ENCODE measurements at places on chromosomes 6 and 20.

DNA sequence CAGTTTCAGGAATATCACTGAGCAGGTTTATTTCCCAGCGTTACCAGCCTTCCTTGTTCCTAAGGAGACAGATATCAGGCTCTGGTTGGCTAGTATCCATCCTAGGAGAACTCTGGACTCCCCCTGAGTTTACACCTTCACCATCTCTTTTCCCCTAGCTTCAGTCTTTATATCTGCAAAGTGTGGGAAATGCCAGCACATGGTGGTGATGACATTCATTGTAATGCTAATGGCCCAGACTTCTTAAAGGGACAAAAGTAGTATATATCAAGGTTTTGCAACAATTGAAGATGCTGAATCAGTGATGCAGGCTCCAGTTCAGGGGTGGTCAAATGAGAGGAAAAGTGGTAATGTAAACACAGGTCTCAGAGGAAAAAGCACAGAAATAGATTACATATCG, 224.3 kb upstream of the SYNDIG1 start:
- H3K36me3 ChIP-seq: no peaks in the 10 kb centered on the region
- H3K27me3 ChIP-seq: no peaks in the 10 kb centered on the region
- DNase-seq: no peak
- no peaks in the 10 kb centered on the region for H3K4me1 ChIP-seq
- H3K27ac ChIP-seq: no peak overlapping the region
- no peak overlapping the region for H3K4me3 ChIP-seq

DNA sequence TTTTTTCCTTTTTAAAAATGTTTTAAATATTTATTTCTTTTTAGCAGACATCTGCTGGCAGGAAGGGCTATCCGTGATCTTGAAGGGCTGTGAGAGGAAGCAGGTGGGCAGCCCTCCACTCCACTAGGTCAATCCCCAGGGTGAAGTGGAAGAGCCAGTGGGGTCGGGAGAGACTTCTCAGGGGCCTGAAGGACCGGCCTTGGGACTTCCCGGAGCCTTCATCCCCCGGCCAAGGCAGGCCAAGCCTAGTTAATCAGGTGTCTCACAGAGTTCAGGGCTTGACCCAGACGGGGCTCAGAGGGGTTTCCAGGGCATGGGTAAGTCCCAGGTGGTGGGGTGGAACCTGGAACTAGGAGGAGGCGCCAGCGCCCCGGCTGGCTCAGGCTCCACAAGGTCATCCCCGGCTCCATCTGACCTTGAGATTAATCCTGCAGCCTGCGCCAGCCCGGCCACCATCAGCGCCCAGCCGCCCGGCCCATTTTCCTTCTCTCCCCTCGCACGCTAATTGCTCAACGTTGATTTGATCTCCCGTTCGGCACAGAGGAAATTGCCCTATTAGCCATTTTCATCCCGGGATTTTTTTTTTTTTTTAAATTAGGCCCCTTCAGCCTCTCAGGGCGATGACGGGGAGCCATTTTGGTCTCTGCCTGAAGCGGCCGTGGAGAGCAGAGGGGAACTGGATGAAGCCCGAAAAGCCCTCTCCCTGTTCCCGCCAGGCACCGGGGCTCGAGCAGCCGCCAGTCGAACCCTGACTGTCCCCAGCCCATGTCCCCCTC, 44.4 kb downstream of the MDFI start:
- H3K4me1 ChIP-seq: no peaks in the 10 kb centered on the region
- H3K4me3 ChIP-seq: no peak overlapping the region
- DNase-seq: no peak
- H3K36me3 ChIP-seq: peaks cover 23% of the 10 kb centered on the region
- H3K27me3 ChIP-seq: no peaks in the 10 kb centered on the region
- H3K27ac ChIP-seq: no peak overlapping the region

DNA sequence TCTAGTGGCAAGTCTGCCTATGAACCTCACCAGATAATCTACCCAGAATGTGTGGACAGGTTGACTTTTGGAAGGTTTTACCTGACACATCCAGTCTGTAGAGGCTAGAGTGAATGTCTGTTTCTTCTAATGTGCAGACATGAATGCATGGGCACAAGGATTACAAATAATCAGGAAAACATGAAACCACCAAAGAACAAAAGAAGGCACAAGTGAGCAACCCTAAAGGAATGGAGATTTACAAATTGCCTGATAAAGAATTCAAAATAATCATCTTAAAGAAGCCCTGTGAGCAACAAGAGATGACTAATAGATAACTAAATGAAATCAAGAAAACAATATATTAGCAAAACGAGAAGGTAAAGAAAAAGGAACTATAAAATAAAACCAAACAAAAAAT, 876.1 kb upstream of the ADGRB3 start:
- H3K36me3 ChIP-seq: no peaks in the 10 kb centered on the region
- H3K4me3 ChIP-seq: no peak overlapping the region
- DNase-seq: no peak

GRCh38 chr6:96948631-96949030, 24.1 kb downstream of the KLHL32 start:
- H3K4me1 ChIP-seq: no peaks in the 10 kb centered on the region
- H3K36me3 ChIP-seq: no peaks in the 10 kb centered on the region
- DNase-seq: no peak

GRCh38 chr6:19450651-19451050, 386.5 kb upstream of the ID4 start:
- no peaks in the 10 kb centered on the region for H3K27me3 ChIP-seq
- DNase-seq: no peak
- H3K36me3 ChIP-seq: no peaks in the 10 kb centered on the region
- H3K4me1 ChIP-seq: no peaks in the 10 kb centered on the region
- H3K4me3 ChIP-seq: no peak overlapping the region

GRCh38 chr6:75065523-75065922, 140.3 kb downstream of the COL12A1 start:
- H3K4me1 ChIP-seq: no peaks in the 10 kb centered on the region
- no peak overlapping the region for H3K4me3 ChIP-seq
- H3K36me3 ChIP-seq: no peaks in the 10 kb centered on the region
- no peaks in the 10 kb centered on the region for H3K27me3 ChIP-seq

DNA sequence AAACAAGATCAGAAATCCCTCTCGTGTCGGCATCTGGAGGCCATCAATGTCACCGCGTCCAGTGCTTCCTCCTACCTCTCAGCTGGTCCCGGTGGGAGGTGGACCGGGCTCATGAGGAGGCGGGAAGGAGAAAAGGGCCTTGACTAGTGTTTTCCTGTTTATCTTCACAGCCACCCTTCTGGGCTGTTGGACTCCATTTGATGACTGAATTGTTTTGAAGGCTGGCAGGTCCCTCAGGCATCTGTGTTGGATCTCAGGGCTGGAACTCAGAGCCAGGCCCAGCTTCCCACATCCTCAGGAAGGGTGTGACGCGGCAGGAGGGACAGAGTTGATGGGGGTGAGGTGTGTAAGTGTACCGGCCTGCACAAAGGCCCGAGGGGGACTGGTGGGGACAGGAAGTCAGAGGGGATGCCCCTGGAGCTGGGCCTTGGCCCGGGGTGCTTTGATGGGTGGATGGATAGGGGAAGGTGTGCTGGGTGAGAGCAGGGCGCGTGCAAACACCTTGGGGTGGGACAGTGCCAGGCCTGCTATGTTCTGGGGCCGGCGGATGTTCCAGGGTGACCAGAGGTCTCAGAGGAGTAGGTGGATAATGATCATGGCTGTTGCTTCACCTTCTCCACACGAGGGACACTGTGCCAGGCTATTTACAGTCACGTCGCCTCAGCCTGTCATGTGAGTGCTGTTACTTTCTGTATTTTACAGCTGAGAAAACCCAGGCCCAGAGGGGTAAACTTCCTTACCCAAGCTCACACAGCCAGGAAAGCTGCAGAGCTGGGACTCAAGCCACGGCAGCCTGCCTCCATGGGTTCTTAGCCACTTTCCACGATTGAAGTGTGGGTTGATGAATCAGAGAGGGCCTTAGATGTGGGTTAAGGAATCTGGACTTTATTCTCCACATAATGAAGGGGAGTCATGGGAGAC, 17.9 kb upstream of the CHMP4B start:
- no peaks in the 10 kb centered on the region for H3K4me1 ChIP-seq
- DNase-seq: no peak
- H3K27me3 ChIP-seq: no peaks in the 10 kb centered on the region
- no peaks in the 10 kb centered on the region for H3K36me3 ChIP-seq
- H3K27ac ChIP-seq: no peak overlapping the region
- no peak overlapping the region for H3K4me3 ChIP-seq

- H3K27me3 ChIP-seq: no peaks in the 10 kb centered on the region
- no peak overlapping the region for H3K4me3 ChIP-seq
- H3K36me3 ChIP-seq: no peaks in the 10 kb centered on the region
- H3K27ac ChIP-seq: no peak overlapping the region
- no peaks in the 10 kb centered on the region for H3K4me1 ChIP-seq
- DNase-seq: no peak
These were observed 67.7 kb downstream of the TMEM244 start for GRCh38 chr6:129793447-129793846.

- no peaks in the 10 kb centered on the region for H3K36me3 ChIP-seq
- H3K27me3 ChIP-seq: no peaks in the 10 kb centered on the region
- peaks cover 4% of the 10 kb centered on the region for H3K4me1 ChIP-seq
- H3K27ac ChIP-seq: no peak overlapping the region
- no peak for DNase-seq
These were observed 235.9 kb downstream of the TFAP2C start for GRCh38 chr20:56865055-56865454.

DNA sequence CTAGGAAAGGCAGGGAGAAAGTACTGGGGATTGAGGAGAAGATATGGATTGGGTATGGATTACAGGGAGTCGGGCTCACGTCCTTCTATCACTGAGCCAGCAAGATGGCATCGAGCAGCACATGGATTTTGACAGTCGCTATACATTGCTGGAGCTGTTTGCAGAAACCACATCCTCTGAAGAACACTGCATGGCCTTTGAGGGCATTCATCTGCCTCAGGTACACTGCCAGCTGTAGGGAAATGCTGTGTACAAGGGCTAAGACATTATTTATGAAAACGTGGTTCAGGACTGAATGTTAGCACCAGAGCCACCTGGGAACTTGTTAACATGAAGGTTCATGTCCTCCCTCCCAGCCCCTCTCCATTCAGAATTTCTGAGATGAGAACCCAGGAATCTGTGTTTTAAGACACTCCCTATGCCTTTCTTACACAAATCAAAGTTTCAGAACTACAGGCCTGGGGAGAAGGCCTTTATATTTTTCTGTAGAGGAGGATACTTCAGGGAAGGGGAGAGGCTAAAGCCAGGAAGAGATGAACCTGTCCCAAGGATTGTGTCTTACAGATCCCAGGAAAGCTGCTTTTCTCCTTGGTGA, 3.5 kb downstream of the CUL9 start:
- DNase-seq: no peak
- H3K4me3 ChIP-seq: no peak overlapping the region
- peaks cover 5% of the 10 kb centered on the region for H3K36me3 ChIP-seq
- no peak overlapping the region for H3K27ac ChIP-seq
- H3K27me3 ChIP-seq: no peaks in the 10 kb centered on the region

- H3K27ac ChIP-seq: no peak overlapping the region
- no peak overlapping the region for H3K4me3 ChIP-seq
- no peaks in the 10 kb centered on the region for H3K4me1 ChIP-seq
These were observed 234.9 kb downstream of the BCKDHB start for GRCh38 chr6:80341330-80341729.

- H3K27me3 ChIP-seq: no peaks in the 10 kb centered on the region
- H3K36me3 ChIP-seq: no peaks in the 10 kb centered on the region
- H3K4me1 ChIP-seq: peaks cover 3% of the 10 kb centered on the region
- no peak overlapping the region for H3K4me3 ChIP-seq
These were observed 56.2 kb upstream of the EDN1 start for GRCh38 chr6:12233693-12234571.

- peaks cover 11% of the 10 kb centered on the region for H3K4me1 ChIP-seq
- no peak overlapping the region for H3K27ac ChIP-seq
- no peaks in the 10 kb centered on the region for H3K27me3 ChIP-seq
- H3K36me3 ChIP-seq: no peaks in the 10 kb centered on the region
- DNase-seq: no peak
These were observed 30.5 kb downstream of the CNR1 start for GRCh38 chr6:88135578-88136114.

DNA sequence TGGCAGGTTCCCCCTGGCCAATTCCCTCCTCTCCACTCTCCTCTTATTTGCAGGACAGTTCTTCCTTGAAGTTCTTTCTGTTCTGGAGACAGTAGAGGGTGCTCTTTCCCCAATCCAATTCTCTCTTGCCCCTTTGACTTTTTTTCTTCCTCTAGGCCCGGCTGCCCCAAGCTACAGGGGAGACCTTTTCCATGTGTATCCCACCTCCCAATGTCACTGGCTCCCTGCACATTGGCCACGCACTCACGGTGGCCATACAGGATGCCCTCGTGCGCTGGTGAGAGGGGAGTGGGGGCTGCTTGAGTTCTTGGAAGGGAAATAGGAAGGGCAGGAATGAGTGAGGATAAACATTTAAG, 1.5 kb downstream of the VARS2 start:
- peak overlapping the region; percentile 81 for H3K4me3 ChIP-seq
- peaks cover 16% of the 10 kb centered on the region for H3K36me3 ChIP-seq
- no peaks in the 10 kb centered on the region for H3K27me3 ChIP-seq

DNA sequence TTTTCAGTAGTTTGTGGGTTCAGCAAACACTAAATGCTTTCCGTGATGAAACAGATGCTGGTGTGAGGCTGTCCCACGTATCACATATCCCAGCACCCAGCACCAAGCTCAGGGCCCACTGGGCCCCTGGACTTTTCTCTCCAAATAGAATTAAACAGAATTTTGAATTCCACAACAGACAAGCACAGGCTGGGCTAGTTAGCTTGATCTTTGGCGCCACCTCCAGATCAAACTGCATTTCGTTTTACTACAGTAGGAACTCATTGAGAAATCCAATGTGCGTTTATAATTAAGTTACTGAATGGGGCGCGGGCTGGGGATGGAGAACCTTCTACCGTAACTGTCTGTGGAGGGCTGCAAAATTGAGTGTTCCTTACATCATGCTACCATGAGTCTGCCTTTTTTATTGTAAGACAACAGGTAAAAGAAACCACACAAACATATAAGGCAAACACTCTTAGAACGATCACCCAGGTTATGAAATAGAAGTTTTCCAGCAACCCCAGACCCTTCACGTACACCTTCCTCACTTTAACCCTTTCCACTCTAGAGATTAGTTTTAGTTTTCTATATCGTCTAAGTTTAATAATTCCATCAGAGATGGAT, 107.8 kb downstream of the ZFP64 start:
- no peaks in the 10 kb centered on the region for H3K27me3 ChIP-seq
- no peak overlapping the region for H3K27ac ChIP-seq
- H3K4me1 ChIP-seq: no peaks in the 10 kb centered on the region
- peaks cover 14% of the 10 kb centered on the region for H3K36me3 ChIP-seq

DNA sequence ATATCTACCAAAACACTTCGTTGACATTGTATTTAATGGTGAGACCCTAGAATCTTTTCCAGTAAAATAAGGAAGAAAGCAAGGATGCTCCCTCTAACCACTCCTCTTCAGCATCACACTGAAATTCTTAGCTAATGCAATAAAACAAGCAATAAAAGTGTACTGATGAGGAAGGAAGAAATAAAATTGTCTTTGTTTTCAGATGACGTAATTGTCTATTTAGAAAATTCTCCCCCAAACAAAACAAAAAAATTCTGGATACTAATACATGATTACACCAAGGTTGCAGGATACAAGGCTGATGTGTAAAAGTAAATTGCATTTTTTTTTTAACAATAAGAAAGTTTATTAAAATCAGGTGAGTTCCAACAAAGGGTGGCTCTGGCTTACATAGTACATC, 205.0 kb upstream of the SSTR4 start:
- no peak overlapping the region for H3K4me3 ChIP-seq
- no peaks in the 10 kb centered on the region for H3K27me3 ChIP-seq
- H3K27ac ChIP-seq: no peak overlapping the region
- no peaks in the 10 kb centered on the region for H3K4me1 ChIP-seq

GRCh38 chr6:16420715-16421461, 182.5 kb downstream of the GMPR start:
- H3K4me3 ChIP-seq: peak overlapping the region; percentile 23
- no peak for DNase-seq
- H3K27me3 ChIP-seq: no peaks in the 10 kb centered on the region
- peaks cover 21% of the 10 kb centered on the region for H3K4me1 ChIP-seq
- H3K36me3 ChIP-seq: no peaks in the 10 kb centered on the region

All from Karpas-422 (cell line).